ENCODE measurements at places on chromosomes 13 and 19. TPM values are rescaled to one million over a fixed set of nuclear protein-coding genes. Genes with fewer than 3 reads are reported as not detected.

Gene PSG2
- total RNA-seq, result not detected

Gene MAG
- total RNA-seq, result not detected

Gene LGI4
- not detected for total RNA-seq

- no peak for DNase-seq
Observed at GRCh38 chr13:58935689-58936088, 1228.0 kb downstream of the DIAPH3 start.

DNA sequence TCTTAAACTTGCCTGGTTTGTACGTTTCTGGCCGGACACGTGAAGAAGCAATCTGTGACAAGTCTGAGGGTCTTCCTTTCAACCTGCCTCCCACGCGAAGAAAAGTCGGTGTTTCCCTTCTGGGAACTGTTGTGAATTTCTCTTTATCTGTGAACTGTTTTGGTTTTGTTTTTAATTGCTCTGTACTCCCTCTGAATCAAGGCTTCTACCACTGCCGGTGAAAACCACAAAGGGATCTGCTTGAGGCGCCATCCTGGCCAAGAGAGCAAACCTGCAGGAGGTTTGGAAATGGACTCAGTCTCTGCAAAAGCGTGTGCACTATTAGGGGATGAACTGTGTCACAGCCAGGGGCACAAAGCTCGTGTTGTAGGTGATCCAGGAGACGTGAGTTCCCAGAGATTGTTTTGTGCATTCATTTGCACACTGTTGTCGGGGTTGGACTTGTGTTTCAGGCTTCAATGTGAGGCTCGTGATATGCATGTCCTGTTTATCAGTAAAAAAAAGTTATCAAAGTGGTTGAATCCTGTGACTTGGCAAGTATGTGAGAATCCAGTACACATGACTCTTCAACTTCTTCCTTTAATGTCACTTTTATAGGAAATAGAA is 9.7 kb downstream of the SIGLEC8 start:
- no peak for DNase-seq

Measured in dermis blood vessel endothelial cell (primary cell).